Mammary epithelial cell (primary cell): ENCODE measurements at places on chromosomes 16 and 17.

DNA sequence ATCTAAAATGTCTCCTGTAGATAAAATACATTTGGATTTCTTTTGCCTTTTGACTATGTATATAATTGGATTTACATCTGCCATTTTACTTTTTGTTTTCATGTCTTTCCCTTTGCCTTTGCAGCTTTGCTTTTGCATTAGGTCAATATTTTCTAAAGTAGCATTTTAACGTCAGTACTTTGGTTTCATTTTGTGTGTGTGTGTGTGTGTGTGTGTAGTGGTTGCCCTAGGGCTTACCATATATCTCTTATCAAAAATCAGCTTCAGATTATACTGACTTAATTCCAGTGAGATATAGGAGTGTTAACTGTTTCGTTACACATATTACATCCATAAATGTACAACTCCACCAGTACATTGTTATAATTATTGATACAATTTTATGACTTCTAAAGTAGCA lies 26.1 kb downstream of the AKTIP start:
- no peak for DNase-seq

DNA sequence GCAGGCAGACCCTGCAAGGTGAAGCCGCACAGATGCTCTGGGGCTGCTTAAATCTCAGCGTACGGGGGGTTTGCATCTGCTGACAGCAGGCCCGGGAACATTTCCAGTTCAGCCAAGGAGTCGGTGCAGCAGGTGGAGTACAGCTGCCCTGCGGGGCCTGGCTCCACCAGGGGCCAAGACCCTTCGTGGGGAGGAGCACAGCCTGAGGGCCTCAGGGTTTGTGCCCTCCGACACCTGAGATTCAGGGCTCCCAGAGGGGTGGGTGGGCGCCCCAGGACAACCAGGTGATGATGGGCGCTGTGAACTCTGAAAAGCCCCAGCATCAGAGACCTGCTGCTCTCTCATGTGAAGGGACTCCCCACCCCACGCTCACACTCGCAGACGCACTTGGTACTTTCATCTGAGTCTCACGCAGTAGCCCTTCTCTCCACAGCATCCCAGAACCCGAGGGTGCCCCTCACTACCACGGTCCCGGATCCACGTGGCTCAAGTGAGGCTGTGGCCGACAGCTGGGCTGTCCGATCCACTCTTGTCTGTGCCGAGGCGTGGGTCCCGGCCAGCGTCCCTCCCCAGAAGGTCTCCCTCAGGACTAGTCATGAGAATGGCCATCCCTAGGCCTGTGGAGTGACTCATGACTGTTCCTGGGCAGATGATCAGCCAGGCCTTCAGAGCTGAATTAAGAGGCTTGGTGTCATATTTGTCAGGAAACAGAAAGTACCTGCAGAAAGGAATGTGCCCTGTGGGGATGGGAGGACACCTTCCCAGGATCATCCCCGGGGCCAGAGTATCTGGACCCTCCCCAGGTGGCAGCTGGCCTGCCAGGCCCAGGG lies 29.6 kb downstream of the ACSF3 start:
- peak; percentile 9 for DNase-seq

GRCh38 chr17:28624148-28624547 lies 10.2 kb upstream of the RSKR start:
- DNase-seq, result no peak

- DNase-seq, result peak; percentile 61
Observed at GRCh38 chr17:57995076-57995956, 7.3 kb upstream of the VEZF1 start.

DNA sequence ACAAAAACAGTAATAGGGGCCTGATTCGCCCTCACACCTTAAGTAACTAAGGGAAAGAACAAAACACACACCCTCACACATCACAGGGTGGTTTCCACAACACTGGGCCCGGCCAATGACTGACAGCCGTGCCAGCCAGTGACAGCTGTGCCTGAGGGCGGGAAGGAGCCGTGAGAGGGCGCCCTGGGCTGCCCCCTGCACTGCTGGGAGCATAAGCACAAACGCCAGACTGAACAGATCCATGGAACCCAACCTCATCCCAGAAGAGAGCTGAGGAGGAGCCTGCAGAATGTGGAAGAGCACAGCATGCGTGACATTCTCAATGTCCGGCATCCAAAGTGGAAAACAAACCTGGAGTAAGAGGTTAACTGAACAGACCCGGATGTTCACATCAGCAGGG lies 16.0 kb downstream of the CSNK1D start:
- DNase-seq, result peak; percentile 67

DNA sequence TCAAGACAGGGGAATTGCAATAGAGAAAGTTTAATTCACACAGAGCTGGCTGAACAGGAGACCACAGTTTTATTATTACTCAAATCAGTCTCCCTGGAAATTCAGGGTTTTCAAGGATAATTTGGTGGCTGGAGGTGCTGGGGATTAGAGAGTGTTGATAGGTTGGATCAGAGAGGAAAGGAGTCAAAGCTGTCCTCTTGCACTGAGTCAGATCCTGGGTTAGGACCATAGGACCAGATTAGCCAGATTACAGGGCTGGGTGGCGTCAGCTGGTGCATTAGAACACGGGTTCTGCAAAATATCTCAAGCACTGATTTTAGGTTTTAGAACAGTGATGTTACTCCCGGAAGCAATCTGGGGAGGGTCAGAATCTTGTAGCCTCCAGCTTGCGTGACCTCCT lies 1.8 kb upstream of the NSMCE1 start:
- DNase-seq, result no peak

- DNase-seq, result no peak
Observed at GRCh38 chr17:79975498-79976134, 60.1 kb downstream of the TBC1D16 start.

- no peak for DNase-seq
Observed at GRCh38 chr17:7184647-7185046, 5.5 kb upstream of the ASGR1 start.

GRCh38 chr16:88913001-88913612 lies 46.6 kb upstream of the PABPN1L start:
- no peak for DNase-seq
